NCI-H510A treated with DMSO at 0.1 percent for 48 hours (cell line): ENCODE measurements at places on chromosomes 6 and 20.

GRCh38 chr6:119834418-119834817 is 484.9 kb upstream of the MAN1A1 start:
- no peak for DNase-seq

GRCh38 chr6:127300411-127300810 is 33.7 kb downstream of the RNF146 start:
- DNase-seq, result no peak

DNA sequence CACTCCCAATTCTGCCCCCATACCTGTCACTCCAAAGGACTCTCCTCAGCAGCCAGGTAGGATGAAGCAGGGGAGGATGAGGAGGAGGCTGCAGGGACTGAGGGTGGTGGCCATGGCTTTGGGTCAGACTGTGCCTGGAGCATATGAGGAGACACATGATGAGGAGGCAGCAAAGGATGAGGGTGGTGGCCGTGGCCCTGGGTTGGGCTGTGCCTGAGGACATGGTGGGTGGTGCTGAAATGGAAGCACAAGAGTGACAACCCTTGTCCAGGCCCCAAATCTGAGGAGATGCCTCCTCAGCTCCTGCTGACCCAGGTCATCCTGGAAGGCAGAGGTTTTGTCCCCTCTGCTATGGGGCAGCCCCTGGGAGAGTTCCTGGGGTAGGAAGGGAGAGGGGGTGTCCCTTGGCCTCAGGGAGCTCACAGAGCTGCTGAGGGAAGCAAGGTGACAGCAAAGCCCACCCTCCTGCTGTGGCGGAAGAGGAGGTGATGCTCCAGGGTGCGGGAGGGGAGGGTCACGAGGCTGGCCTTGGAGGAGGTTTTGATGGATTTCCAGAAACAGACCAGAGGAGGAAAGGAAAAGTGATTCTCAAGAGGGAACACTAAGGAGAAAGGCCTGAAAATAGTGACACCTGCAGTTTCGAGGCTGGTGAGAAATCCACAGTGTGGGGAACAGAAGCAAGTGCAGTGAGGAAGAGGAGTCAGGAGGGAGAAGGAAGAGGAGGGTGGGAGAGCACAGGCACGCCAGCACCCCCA is 4.6 kb downstream of the RAET1G start:
- DNase-seq, result no peak

DNA sequence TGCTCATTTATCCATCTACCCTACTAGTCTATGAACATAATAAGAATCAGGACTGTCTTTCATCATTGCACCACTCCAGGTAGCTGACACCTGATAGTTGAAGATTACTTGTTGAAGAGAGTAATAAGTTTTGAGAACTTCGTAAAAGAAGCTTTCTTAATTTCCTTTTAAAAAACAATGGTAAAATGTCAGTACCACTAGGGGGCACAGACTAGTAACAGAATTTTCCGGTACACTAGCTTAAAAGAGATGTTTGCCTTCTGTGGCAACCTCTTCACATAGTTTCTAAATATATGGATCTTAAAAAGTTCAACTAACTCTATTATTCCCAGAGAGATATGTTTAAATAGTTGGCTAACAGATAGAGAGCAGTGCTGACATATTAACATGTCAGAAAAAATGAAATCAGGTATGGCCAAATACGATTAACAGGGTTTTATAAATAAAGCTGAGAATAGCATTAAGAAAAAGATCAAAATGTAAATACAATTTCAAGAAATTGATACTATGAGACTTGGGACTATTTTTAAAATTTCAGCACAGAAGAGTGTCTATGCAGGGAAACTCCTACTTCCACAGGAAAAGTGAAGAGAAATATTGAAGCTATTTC is 5.4 kb upstream of the KCNQ5 start:
- DNase-seq, result peak; percentile 31

DNA sequence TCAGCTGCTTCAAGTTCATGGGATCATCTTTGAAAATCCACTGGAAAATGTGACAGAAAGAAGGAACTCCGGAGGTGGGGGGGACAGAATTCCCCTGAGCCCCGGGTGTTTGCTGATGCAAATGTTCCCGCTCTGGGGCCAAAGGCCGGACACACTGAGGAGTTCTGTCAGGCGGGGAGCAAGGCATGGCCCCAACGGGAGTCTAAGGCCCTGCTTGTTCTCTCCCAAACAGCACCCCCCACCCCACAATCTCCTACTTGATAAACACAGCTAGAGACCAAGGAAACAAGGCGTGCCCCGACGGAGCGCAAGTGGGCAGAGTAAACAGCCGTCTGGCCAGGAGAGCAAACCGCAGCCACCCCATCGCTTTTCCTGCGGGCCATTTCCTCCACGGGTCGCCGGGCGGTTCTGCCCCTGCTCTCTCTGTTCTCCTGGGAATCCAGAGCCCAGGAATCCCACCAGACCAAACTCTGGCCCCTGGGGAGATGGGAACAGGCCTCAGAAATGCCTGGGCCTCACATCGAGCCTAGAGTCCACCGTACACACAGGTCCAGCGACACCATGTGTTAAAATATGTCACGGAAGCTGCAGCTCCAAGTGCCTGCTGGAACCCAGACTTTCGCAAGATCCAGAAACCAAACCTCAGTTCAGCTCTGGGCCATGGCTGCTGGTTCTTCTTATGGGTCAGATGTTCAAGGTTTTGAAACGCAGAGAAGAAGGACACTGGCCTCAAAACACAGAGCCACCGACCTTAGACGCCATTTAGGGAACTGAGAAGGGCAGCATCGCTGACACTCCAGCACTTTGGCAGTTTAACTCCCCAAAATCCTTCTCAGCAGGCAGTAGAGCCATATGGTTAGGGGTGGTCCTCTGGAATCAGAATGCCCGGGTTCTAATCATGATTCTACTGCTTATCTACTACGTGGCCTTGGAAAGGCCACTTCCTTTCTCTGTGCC is 104.2 kb downstream of the PREX1 start:
- DNase-seq, result peak; percentile 30

- DNase-seq, result peak; percentile 82
Observed at GRCh38 chr20:25257756-25258475, 10.0 kb downstream of the PYGB start.

DNA sequence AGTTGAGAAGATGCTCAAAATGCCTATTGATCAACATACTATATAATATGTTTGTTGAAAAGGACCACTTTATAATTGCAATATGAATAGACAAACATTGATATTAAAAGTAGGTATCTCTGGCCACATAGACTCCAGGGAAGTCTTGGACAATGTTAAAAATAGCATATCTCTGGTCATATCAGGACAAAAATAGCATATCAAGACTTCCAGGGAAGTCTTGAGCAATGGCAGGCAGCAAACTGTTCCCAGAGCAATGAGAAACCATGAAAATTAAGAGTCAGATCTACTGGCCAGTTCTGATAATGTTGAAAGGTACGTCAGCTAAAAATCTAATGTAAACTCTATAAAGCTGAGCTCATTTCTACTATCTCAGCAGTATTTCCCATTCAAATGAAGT is 1130.3 kb upstream of the CITED2 start:
- no peak for DNase-seq

DNA sequence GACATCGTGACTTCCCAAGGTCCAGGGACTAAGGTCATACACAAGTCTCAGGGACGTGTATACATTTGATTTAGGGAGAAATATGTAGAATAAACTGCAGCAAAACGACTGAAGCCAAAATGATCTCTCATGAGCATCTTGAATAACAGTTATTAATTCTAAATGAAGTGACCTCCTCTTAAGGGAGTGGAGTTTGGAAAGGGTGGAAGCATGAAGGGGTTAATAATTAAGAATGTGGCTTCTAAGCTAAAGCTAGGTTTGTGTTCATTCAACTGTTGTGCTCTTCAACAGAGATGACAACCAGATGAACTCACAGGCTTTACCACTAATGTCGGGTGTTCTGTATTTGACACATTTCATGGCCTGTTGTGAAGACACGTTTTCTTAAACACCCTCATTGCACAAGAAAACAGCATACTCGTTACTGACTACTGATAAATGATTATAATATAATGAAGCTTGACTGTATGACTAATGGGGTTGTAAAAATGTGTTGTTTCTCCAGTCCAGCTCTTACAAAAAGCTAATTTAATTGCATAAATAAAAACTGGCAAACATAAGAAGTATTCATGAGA is 1.5 kb downstream of the PPP1R14C start:
- DNase-seq, result no peak

DNA sequence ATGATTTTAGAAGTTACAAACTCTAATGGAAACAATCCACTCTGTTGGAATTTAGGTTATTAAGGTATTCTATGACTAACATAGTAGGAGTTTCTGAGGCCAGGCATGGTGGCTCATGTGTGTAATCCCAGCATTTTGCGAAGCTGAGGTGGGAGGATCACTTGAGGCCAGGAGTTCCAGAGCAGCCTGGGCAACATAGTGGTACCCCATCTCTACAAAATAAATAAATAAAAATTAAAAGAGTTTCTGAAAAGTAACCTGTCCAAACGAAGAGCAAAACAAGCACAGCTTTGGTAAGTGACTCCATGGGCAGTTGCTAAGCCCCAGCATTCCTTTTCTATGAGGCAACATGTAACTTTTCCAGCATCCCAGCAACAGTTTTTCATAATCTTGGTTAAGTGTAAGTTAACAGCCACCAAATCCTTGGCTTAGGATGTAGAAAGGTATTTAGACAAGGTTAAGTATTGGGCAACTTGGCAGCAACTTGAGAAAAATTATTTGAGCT is 86.3 kb downstream of the SOX4 start:
- DNase-seq, result no peak

DNA sequence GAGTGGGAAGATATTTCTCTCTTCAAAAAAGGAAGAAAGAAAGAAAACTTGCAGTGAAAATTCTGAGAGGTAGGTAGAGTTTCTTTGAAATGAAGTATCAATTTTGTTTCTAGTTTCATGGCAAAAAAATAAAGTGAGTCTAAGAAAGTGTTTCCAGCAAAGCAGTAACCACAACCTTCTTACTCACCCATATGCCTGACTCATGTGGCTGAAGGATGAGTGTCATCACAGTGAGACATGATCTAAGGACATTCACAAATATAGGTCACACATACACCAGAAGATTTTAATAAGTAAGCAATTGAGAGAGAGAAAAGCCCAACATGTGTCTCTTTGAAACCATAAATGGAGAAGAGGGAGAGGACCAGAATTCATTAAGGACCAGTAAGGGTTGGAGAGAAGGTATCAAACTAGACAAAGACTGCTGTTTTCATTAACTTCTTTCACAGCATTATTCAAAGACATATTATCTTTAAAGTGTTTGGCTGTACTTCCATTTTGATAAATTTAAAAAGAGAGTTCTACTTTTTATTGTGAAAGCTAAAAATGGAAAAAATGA is 169.5 kb downstream of the FRK start:
- DNase-seq, result no peak

- DNase-seq, result no peak
Observed at GRCh38 chr6:43496370-43497128, 13.6 kb downstream of the LRRC73 start.

- no peak for DNase-seq
Observed at GRCh38 chr6:166608774-166609173, 18.3 kb downstream of the RPS6KA2 start.

DNA sequence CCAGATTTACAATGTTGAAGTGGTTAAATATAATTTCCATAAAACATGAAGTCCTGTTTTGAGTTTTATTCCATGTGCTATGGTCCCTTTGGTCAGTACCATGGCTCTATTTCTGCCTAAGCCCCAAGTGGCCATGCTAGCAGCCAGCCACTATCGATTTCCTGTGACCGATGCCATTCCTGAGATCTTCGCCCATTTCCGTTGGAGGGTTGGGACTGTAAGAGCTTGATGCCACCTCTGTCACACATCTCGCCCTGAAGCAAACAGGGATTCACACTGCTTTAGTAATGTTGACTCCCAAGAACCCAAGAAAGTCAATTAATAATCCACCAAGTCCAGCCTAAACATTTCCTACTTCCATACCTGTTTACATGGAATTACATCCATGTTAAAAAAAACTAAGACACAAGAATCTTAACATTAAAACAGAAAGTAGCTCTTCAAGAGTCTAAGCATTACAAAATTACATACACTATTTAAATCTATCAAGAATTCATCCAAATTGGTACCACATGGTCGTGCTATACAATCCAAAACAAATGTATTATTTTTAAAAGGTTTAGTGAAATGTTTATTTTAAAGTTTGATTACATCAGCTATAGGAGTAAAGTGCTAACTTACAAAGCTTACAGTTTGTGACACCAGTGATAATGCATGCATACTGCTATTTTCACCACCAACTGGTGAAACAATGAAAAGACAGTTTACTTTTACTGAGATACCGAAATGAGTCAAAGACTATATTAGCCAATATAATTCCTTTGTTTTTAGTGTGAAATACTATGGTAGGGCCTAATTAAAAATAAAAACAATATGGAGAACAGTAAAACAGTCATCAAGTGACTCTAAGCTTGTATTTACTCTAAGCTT is 2.5 kb downstream of the RBM39 start:
- no peak for DNase-seq

DNA sequence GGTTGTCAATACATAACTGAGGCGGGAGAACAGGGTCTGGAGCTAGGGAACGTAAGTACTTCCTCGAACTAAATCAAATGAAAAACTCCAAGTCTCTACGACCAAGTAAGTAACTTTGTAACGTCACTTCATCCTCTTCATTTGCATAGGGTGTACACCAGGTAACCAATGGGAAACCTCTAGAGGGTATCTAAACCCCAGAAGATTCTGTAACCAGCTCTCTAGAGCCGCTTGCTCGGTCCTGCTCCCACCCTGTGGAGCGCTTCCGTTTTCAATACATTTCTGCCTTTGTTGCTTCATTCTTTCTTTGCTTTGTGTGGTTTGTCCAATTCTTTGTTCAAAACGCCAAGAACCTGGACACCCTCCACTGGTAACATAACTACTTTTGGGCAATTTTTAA is 133.5 kb upstream of the TMEM170B start:
- DNase-seq, result no peak

GRCh38 chr20:45823949-45824835 is 2.9 kb downstream of the TNNC2 start:
- peak; percentile 56 for DNase-seq
